ENCODE measurements at places on chromosomes 5 and 9.
A peak's percentile ranks its signal among the peaks of the same experiment; 100 is the strongest.

GRCh38 chr5:72364951-72365350, 44.8 kb downstream of the PTCD2 start:
- DNase-seq, result no peak

DNA sequence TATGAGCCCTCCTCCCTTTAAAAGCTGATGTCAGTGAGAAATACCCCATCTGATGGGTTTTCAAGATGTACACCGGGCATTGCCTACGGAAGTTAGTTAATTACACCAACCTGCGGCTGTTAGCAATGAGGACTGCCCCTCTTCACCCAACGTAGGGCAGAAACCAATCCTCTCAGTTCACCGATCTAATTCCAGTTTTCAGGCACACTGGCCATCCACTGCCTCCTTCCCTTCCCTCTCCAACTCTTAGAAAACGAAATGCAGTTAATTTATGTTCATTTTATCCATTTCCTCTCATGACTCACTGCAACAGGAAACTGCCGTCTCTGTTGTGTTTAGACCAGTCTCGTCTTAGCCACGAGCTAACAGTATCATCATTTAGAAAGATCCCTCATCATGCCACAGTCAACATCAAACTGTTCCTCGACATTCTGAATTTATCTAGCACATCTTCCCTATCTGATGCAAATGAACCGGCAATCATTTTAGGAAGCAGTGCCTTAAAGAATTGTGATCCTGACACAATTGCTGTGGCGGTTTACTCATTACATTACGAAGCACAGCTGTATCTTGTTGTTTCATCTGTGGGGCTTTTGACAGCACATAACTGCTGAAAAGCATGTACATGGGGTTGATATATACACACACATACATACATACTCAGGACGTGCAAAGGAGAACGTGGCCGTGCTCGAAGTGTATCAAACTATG, 168.6 kb downstream of the EFNA5 start:
- DNase-seq, result no peak

- DNase-seq, result no peak
Observed at GRCh38 chr9:98563988-98564387, 144.7 kb downstream of the GABBR2 start.

DNA sequence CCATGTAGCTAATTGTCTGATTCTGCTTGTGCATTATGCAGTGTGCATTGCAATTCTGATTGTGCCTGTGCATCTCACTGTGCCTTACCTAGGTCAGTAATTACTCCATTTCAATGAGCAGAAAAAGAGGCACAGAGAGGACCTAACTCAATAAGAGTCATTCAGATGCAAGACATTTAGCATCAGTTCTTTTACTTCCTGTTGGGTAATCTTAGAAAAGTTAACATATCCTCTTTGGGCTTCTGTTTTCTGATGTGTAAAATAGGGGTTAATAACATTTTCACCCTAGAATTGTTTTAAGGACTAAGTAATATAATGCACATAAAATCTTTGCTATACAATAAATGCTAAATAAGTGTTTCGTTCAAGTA, 7.0 kb upstream of the DCTN4 start:
- DNase-seq, result no peak

DNA sequence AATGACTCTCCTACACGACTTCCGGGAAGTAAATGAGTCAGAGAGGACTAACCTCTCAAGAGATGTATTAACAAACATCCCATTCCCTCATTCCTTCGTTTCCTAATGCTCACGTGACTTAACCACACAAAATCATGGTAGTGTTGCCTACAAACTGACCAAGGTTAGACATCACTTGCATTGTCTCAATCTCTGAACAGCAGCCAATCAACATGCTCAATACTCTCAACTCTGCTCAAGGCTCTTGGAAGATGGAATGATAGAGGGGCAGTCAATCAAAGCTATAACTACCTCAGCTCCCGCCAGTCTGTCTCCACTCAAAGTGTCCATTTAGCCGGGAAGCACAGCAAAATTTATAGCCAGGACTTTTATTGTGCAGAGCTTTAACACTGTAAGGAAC, 143.8 kb upstream of the PIK3R1 start:
- DNase-seq, result no peak

DNA sequence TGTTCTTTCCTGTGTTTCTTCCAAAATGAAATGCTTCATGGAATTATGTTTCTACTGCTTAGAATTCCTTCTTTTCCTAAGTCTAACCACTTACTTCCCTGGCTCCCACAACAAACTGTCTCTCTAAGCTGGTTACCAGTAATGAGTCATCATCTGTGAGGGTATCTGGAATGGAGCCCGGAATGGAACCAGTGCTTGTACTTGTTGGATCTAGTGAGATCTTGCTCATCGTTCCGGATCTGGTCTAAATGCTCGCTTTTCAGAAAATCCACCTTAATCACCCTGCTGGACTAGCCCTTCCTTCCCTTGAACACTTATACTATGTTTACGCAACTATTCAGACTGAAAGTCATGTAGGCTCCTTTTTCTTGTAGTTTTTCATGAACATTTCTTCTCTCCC, 184.8 kb downstream of the PBX3 start:
- peak; percentile 54 for DNase-seq

- DNase-seq, result no peak
Observed at GRCh38 chr5:102856389-102856777, 101.3 kb downstream of the PAM start.

DNA sequence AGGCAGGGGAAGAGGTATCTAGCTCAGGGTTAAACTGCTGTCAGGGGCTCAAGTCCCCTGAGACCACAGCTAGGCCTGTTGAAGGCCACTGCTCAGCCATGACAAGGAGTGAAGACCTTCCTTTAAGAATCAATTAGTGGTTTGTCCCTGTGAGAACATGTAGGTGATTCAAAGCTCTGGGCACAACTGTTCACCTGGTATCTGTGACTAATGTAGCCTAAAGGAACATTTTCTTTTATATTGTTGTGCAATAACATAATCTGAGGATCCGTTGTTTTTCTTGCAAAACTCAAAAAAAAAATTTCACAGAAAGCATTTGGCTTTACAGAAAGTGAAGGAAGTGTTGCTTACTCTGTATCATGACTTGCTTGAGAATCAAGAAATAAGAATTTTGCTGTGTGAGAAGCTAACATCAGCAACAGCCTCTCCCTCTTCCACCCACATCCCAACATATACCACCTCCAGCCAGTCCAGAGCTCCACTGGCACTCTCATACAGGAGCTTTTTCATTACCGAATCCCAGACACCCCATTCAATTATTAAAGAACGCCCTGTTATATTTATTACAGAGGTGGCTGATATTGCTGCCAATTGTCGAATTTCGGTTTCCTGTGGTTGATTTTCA, 807.0 kb downstream of the TLE4 start:
- DNase-seq, result no peak

DNA sequence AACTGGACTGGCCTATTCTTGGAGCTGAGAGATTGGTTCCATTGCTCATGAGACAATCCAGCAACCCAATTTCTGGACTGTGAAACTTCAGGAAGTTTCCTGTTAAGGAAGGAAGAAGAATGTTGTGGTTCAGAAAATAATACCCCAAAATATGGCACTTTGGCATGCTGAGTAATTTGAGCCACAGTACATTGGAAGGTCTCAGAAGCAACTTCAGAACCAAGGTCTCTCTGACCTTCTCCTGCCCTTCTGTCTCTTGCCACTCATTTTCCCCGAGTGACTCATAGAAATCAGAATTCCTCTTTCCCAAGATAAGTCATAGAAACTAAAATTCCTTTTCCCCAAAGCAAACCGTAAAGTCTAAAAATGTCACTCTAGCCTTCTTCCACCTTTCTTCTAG, 1366.1 kb downstream of the PTPRD start:
- no peak for DNase-seq

DNA sequence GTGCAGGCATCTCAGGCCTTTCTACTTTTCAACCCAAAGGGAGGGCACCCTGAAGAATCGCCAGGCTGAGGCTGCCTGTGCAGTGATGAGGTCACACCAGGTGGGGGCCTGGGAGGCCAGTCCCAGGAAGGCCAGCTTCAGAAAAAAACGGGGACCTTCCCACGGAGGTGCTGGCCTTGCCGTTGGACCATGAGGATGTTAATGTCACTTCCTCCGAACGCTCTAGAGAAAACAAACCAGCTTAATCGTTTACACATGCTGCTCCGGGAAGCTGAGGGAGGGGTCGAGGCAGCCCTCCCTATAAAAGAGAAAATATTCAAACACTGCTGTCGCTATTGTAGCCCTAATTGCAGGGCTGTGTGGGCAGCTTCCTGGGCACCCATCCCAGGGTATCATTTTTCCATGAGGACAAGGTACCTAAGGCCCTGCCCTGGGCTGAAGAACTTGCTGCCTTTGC, 27.0 kb downstream of the PTGES start:
- DNase-seq, result no peak

All from putamen (tissue), 1 donor.